ENCODE measurements at places on chromosomes 6 and 20.
A peak's percentile ranks its signal among the peaks of the same experiment; 100 is the strongest.

GRCh38 chr6:40819182-40819834 lies 219.7 kb downstream of the UNC5CL start:
- no peak for DNase-seq

GRCh38 chr6:31308050-31308844 lies 36.4 kb upstream of the HLA-C start:
- peak; percentile 17 for DNase-seq

DNA sequence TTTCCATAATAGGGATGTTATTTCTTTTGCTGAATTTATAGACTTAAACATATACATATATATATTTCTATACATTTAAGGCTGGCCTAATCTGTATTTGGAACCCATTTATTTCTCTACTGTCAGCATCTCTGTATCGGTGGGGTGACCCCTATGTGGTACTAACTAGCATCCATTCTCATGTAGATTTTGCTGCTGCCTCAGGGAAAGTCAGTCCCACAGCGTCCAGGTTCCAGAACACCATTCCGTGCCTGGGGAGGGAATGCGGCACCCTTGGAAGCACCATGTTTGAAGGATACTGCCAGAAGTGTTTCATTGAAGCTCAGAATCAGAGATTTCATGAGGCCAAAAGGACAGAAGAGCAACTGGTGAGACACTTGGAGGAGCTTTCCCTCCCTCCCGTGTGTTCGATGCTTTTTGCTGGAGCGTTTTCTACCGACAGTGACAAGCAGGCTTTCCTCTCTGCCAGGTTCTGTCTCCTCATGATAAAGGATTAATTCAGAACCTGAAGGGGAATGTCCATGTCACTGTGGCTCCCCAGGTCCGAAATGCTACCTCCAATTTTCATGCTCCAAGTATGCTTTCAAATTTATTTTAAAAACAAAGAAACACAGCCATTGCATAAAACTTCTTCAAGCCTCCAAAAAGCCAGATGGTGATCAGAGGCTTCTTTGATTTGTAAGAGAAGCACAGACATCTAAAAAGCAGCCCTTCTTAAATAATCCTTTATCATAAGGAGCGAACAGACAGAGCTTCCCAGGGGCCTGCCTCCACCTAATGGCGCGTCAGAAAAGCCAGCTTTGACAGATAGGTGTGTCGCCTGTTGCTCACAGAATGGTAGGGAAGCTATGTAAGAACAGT lies 13.1 kb downstream of the TNFAIP3 start:
- no peak for DNase-seq

GRCh38 chr20:49471397-49471796 lies 11.1 kb downstream of the KCNB1 start:
- no peak for DNase-seq

DNA sequence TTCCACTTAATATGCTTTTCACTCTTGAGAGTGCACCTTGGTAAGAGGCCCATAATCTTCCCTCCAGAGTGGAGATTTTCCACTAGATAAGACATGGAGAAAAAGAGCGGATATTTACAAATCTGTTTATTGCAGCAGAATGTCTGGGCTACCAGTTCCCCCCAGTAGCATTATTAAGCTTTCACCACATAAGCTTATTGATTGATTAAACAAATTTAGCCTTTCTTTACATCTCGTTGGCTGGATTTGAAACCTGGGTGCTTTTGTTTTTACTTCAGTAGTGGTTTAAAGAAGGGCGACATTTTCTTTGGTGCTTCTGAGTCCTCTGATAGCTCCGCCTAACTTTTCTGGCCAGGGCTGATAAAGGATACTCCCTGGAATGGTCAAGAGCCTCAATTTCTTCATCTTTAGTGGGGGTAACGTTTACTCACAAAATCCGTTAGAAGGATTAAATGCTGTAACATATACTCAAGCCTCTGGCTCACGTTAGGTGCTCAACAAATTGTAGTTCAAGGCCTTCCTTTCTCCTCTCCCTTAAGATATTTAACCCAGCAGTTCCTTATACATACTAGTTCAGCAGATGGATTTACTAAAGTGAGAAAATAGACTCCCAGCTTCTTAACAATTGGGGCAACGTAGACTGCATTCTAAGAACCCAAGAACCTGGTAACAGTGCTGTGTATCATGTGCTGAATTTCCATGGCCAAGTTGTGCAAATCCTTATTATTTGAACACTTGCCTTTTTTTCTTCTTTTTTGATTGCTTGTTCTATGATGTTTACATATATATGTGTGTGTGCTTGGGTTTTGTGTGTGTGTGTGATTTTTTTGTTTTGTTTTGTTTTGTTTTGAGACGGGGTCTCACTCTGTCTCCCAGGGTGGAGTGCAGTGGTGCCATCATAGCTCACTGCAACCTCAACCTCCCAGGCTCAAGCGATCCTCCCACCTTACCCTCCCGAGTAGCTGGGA lies 91.4 kb downstream of the RREB1 start:
- DNase-seq, result no peak

DNA sequence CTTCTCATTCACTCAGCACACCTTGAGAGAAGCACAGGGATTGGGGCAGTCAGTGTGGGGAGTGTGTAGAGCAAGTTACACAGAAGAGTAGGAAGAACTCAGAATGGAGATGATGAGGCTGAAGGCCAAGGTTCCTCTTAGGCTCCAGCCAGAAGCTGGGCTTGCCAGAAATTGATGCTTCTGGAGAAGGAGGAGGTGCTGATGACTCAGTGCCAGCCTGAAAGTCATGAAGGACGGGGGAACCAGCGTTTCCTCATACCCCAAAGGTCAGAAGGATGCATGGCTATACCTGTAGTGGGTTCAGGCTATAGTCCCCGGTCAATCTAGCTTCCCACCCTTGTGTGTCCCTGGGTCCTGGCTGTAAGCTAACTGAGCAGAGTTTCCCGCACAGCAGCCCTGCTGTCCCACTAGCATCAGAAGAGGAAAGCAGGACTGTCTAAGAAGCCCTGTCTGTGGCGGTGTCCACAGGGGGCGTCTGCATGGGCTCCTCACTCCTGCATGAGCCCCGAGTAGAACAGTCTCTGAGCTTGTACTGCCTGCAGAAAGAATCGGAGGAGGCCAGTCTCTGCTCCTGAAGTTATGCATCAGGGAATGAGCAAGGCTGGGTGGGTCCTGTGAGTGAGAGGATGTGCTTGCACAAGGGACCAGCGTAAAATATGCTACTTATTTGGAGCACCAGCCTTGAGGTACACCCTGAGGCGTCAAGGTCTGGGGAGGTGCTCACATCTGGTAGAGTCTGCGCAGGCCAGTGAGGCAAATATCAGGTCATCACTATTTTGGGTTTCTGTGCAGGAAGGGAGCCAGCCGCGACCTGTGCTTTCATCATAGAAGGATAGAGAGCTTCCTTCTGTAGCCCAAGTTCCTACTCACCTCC lies 148.5 kb downstream of the MRPL14 start:
- DNase-seq, result peak; percentile 76

DNA sequence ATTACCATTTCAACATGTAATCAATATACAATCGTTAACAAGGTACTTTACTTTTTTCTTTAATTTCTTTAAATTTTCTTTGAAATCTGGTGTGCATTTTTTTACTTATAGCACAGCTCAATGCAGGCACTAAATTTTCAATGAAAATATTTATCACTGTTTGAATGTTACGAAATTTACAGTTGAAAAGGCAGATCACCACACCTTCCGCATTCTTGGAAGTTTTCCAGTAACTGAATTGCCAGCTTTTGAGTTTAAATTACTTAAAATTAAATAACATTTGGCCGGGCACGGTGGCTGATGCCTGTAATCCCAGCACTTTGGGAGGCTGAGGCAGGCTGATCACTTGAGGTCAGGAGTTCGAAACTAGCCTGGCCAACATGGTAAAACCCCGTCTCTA lies 309.9 kb downstream of the BMP7 start:
- no peak for DNase-seq

DNA sequence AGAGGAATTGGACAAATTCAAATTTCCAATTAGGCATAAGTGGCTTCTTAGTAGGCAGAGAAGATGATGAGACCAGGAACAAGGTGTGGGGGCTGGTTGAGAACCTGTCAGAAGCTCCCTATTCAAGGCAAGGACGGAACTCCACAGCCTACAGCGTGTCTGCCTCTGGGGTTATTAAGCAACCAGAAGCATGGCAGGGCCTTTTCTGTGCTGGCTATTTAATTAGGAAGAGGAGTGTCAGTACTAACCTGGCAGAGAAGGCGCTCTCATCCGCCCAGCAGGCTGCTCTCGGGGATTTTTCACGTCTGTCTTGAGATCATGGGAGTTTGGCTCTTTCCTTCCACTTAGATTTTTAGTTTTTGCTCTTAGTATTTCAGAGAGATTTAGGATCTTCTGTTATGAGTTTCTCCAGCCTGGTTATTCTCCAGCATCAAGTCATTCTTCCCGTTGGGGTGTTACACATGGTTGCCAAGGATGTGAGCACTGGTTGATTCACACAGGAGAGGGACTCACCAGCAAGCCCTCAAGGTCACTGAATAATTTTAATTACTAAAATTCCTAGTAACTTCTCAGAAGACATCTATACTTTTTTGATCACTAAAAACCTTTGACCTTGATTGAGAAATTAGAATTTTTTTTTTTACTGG lies 23.9 kb downstream of the ADTRP start:
- no peak for DNase-seq

DNA sequence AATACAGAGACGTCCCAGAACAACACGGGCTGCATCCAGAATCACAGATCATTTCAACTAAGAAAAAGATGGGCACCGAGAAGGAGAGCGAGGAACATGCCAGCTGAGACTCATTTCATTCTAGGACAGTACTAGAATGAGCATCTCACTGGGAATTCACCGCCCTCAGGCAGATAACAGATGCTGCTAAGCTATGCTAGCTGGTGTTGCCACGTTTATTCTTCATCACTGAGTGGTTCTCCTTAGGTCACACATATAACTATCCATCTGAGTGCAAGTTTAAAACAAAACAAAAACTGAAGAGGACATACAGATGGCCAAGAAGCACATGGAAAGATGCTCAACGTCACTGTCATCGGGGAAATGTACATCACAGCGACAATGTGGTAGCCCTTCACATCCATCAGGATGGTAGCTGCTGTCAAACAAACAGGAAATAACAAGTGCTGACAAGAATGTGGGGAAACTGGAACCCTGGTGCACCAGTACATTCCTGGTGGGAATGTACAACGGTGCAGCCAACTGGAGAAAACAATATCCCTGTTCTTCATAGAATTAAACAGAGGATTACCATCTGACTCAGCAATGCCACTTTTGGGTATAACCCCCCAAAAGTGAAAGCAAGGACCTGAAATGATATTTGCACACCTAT lies 97.6 kb downstream of the SLC22A23 start:
- no peak for DNase-seq

DNA sequence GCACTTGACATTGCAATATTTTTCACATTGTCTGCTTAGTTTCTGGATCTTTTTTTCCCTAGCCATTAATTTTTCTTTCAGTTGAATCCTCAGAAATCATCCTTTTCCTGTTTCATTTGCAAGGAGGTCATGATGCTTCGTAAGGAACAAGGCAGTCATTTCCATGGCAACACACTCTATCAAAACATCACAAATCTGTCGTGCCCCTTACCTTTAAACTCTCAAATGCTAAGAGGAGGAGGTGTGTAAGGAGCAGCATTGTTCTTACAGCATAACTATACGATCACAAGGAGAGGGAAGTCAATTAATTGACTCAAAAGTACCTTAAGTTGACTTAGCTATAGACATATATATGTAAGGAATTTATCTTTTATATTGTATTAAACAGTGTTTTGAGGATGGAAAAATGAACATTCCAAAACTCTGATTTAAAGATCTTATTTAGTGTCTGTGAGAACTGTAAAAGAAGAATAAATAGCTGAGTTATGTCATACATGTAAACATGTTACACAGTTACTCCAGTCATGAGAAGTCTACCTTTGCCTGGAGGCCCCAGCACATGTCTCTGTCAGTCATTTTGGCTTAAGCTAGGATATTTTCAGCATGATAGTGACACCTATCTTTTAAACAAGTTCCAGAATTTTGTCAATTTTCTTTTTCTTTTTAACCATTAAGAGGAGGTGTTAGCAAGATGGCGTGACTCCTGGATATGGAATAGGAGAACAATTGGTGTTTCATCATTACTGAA lies 41.6 kb downstream of the CDKAL1 start:
- no peak for DNase-seq

DNA sequence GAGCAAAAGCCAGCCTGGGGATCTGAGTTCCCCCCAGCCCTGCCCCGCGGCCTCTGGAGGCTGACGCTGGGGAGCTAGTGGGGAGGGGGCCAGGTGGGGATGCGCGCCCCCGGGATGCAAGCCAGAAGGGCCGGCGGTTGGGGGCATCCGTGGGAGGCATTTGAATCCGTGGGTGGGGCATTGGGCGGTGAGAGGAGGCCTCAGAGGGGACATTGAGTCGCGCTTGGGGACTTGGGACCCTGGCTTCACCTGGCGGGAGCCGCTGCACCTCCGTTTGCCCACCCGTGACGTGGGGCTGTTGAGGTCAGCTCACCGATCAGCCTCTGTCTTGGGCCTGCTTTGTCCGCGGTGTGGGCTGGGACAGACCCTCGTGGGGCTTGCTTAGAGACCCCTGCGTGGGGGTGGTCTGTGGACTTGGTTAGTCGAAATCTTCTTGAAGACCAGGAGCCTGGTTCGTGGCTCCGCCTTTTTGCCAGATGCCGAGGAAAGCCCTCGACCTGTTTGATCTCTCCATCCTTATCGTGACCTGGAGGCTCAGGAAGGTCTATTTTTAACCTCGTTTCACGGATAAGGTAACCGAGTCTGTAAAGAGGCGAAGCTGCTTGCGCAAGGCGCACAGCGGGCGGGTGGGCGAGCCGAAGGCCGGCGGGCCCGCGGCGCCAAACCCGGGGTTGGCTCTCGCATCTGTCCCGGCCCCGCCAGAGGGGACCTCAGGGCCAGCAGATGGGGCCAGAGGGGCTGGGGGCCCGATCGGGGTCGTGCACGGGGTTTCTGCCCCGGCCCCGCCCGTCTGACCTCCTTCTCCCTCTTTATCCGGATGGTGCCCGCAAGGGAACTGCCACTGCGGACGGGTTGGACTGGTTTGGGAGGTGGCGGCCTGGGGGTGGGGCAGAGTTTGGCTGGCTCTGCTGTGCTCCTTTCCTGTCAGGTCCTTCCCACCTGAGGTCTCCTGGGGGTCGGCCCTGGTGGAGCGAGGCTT lies 8.3 kb downstream of the FAM110A start:
- DNase-seq, result no peak

DNA sequence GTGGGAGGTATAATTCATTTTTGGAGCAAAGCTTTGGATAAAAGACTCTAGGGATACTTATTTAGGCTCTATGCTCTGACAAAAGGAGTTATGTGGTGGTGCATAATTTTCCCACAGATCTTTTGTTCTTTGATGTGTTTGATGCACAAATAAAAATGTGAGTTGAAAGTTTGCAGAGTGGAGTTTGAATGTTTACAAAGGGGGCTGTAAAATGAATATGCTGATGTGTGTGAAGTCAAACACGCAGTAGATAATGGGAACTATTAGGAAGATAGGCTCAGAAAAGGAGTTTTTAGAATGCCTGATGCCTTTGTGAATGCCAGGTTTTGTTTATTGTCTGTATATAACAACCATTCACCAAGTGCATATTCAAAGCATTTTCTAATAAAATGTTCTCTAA lies 545.0 kb upstream of the EPHA7 start:
- no peak for DNase-seq

Measured in CD14-positive monocyte (primary cell).